T-helper 17 cell (primary cell): ENCODE measurements at places on chromosomes 4 and X.
A peak's percentile ranks its signal among the peaks of the same experiment; 100 is the strongest.

DNA sequence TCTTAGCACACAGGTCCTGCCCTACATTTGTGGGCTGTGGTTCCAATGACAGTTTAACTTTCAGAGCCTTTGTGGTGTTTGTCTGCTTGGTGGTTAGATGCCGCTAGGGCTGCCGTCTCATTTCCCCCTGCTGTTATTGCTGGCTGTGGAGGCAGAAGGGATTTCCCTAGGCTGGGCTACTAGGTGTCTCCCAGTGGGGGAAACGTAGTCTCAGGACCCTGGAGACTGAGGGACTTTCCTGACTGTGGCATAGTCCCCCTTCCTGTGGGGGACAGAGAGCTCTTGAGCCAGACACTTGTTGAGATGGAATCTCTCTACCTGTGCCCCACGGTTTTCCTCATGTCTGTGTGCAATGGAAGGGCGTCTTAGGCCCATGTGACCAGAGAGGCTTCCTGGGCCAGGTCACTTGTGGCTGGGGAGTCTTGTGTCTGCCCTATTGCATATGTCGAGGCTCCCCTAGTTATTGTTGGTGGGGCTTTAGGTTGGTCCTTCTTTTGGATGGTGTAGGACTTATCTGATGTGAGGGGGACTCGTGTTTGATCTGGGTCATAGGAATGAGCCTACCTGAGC lies 68.2 kb downstream of the ARHGAP10 start:
- H3K27me3 ChIP-seq: no peaks in the 10 kb centered on the region
- peak overlapping the region; percentile 80 for H3K4me3 ChIP-seq
- peaks cover 44% of the 10 kb centered on the region for H3K4me1 ChIP-seq
- peak; percentile 44 for DNase-seq

DNA sequence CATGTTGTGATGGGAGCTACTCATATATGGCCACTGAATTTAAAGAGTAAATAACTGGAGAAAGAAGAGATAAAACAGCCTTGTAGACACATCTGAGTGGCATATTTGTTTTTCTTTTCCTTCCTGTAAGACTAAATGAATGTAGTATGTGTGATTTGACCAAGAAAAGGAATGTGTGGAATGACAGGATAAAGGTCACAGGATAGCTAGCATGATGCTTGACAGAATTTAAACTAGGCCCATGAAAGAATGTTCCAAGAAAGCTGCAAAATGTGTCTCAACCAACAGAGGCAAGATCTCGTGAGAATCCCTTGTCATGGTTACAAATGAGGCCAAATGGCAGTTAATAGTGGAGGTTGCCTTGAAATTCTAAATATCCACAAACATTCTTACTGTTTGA lies 137.0 kb downstream of the KCNIP4 start:
- no peaks in the 10 kb centered on the region for H3K36me3 ChIP-seq
- DNase-seq: no peak
- no peak overlapping the region for H3K27ac ChIP-seq
- no peak overlapping the region for H3K4me3 ChIP-seq
- no peaks in the 10 kb centered on the region for H3K4me1 ChIP-seq
- no peaks in the 10 kb centered on the region for H3K27me3 ChIP-seq

GRCh38 chrX:17020851-17021821 lies 74.7 kb downstream of the REPS2 start:
- no peak overlapping the region for H3K27ac ChIP-seq
- DNase-seq: no peak
- no peaks in the 10 kb centered on the region for H3K4me1 ChIP-seq
- no peaks in the 10 kb centered on the region for H3K27me3 ChIP-seq
- no peaks in the 10 kb centered on the region for H3K36me3 ChIP-seq

DNA sequence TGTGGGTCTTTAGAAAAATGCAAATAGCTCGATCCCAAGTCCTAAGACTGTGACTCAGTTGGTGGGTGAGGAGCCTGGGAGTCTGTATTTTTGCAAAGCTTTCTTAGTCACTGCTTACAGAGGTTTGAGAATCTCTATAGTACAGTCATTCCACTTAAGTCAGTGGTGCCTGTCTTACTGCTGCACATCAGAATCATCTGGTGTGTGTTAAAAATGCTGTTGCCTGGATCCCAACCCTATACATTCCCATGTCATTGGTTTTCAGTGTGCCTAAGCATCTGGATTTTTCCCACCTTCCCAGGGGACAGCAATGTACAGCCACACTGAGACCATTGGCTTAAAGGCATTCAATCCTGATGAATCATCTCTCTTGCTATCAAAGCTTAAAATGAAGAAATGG lies 21.0 kb upstream of the GEMIN8 start:
- H3K27me3 ChIP-seq: peaks cover 21% of the 10 kb centered on the region
- no peak overlapping the region for H3K4me3 ChIP-seq
- no peaks in the 10 kb centered on the region for H3K4me1 ChIP-seq
- no peak for DNase-seq
- H3K36me3 ChIP-seq: no peaks in the 10 kb centered on the region
